K562 (cell line): ENCODE measurements at places on chromosomes 2 and 18.

GRCh38 chr2:100334929-100335328 is 12.6 kb upstream of the LONRF2 start:
- DNase-seq: no peak

- DNase-seq: no peak
Measured at GRCh38 chr18:70411307-70411706, 122.5 kb downstream of the SOCS6 start.

DNA sequence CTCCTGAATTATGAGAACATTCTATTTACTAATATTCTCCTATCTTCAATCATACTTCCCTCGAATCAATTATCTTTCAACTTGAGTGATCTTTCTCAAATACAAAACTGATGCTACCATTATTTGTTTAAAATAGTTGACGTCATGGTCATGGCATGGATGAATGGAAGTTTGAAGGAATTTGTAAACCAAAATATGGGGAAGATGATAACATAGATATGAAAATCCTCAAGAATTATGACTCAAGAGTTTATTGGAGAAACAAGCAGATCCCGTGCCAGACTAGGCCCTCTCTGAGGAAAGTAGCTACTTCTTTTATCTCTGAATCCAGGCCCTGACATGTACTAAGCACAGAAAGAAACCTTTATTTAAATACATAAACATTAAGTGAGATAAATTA is 270.4 kb upstream of the MC4R start:
- DNase-seq: no peak

DNA sequence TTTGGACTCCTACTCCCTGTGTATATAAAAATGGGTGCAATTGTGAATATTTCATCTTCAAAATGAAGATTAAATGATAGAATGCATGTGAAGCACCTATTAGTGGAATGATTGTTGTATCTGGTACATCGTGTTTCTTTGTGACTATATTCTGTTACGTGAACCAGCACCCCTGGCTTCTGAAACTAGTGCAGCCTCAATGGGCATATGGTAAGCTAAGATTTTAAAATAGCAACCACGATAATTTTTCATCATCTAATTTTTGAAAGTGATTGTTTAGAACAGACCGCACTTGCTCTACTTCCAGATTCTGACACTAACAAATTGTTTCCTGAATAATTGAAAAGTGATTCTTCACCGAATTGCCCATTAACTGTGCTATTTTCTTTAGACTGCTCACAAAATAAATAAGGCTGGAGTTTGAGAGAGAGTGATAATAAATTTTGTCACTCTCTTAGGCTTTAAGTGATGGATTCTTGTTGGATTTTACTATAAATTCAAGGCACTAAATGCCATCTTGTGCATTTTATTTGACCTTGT is 806.1 kb upstream of the LRATD1 start:
- DNase-seq: no peak

DNA sequence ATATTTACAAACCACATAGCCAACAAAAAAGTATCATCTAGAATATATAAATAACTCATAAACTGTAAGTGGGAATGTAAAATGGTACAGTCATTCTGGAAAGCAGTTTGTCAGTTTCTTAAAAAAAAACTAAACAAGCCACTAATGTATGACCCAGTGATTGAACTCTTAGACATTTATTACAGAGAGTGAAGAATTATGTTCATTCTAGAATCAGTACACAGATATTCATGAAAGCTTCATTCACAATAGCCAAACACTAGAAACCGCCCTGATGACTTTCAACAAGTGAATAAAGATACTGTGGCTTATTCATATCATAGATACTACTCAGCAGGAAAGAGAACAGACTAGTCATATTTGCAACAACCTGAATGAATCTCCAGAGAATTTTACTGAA is 1541.5 kb downstream of the LRP1B start:
- no peak for DNase-seq

- DNase-seq: no peak
Measured at GRCh38 chr2:40260437-40260836, 191.5 kb downstream of the SLC8A1 start.
